ENCODE measurements at places on chromosomes 4 and X.

- DNase-seq: no peak
Measured at GRCh38 chr4:16846540-16847117, 51.8 kb downstream of the LDB2 start.

GRCh38 chr4:2746891-2747695 lies 9.0 kb downstream of the TNIP2 start:
- no peak for DNase-seq

GRCh38 chr4:18242919-18243693 lies 221.6 kb upstream of the LCORL start:
- DNase-seq: no peak

DNA sequence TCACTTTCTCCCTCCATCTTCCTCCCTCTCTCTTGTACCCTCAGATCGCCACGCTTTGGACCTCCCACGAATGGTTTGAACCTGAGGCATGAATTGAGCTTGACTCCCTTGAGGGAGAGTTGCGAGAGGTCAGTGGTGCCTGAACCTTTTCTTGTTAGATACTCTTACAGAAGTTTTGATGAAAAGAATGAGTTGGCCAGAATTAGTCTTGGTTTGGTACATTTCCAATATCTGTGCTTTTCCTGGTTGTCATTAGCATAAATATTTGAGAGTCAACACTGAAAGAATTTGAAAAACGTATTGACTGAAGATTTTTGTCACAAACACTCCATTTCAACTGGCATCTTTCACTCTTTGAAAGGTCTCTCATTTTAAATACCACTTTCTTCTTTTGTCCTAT lies 510.6 kb upstream of the DIPK2B start:
- DNase-seq: no peak

DNA sequence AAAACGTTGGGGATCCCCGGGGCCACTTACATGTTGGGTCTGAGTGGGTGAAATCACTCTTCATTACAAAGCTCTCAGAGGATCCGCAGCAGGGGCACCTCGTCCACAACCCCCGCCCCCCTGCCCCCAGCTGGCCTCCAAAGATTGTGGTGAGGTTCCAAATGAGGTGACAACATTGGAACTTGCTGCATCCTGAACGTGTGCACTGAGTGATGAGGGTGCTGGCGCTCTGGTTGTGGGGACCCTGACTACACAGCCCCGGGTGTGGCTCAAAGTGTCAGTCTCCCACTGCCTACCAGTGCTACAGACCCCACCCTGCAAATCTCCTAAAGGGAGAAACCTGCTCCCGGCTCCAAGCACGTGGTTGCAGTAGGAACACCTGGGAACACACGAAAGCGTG lies 111.9 kb downstream of the PHKA2 start:
- DNase-seq: no peak

DNA sequence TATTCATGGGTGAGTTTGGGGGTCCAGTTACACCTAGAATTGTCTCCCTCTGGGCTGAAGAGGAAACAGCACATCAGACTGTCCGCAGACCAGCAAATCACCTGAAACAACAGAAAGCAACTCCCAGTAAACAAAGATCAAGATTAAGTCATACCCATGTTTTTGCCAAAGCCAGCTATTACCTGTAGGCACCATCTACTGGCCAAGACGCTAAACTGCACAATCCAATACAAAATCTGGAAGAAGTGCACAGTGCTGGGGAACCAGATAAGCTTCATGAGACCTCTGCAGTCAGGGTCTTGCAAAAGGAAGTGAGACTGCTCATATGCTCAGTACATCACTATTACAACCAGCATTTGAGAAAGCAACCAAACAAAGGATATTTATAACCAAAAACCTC lies 157.5 kb upstream of the ITM2A start:
- no peak for DNase-seq
